Stimulated activated CD4-positive, alpha-beta T cell treated with anti-CD3 and anti-CD28 coated beads, Interleukin-15, amount 100 ng/mL, for 1 hour (primary cell): ENCODE measurements at places on chromosomes 6 and 20.
A peak's percentile ranks its signal among the peaks of the same experiment; 100 is the strongest.

- DNase-seq: no peak
Measured at GRCh38 chr6:56663344-56663743, 20.7 kb upstream of the DST start.

DNA sequence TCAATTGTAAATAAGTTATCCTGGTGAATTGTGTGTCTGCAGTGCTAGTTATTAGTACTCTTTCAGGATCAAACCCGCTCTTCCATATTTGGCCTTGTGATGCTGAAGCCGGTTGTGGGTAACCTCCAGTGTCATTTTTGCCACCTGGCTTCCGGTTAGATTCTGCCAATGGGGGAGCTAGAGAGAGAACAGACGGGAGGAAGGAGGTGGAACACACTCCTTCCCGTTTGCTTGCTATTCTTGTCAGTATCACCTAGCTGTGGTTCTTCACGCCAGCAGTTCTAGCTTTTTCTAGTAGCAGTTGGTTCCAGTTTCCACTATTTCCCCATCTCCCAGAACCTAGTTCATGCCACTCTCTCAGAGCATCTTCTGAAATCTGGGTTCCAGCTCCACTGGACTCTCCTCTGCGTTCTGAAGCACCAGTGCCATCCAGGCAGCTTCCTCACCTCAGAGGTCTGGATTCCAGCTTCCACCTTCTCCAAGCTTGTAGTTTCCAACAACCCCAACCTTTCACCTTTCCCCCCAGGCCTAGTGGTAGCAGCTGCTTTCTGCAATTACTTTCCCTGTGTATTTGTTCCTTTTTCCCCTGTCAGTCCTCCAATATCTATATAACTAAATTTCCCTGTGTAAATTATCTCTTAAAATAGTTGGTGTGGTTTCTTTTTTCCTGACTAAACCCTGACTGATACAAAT, 46.9 kb upstream of the LOC128125822 start:
- DNase-seq: no peak

- DNase-seq: no peak
Measured at GRCh38 chr20:53750827-53751619, 157.4 kb upstream of the ZNF217 start.

DNA sequence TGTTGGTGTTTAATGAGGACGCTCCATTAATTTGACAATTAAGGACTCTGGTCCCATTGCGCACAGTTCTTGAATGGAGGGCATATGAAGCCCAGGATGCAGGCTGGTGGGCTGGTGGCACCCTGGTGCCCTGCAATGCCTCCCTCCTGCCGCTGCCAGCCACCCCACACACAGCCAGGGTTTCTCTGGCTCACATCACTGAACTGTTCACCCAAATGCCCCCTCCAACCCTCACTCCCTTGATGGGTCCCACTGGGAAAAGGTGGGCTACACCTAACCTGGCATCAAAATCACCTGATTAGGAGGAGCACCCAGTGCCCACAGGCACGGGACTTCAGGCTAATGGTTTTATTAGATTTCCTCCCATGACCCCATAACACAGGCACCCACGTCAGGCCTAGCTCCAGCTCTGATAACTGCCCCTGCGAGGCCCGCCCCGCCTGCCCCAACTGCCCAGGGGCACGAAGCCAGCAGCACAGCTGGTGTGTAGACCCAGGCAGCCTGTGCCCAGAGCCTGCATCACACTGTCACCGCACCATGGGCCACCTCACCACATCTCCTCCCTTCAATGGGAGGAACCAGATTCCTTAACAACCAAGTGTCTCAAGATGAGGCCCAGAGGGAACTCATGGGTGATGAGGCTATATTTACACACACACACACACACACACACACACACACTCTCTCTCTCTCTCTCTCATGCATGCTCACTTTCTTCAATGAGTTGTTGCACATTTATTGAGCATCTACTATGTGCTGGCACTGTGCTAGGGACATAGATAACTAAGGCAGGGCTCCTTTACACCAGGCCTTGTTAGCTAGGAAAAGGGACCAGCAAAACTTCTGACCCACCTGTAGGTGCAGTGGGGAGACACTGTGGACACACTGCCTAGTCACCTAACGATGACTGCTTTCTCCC, 107.3 kb downstream of the NOL4L start:
- no peak for DNase-seq

DNA sequence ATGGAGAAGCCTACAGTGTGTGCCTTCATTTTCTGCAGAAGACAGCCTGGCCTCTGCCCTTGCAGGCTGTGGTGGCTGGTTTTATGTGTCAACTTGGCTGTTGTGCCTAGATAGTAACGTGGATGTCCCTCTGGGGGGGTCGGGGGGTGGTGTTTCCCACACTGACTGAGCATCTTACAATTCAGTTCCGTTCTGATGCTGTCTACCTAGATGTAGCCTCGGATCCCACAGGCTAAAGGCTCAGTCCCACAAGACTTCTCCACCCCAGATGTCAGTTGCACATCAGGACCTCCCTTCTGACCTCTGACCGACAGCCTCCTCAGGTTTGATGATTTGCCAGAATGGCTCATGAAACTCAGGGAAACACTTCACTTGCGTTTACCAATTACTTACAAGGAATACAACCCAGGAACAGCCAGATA, 4.4 kb downstream of the PYGB start:
- DNase-seq: no peak

DNA sequence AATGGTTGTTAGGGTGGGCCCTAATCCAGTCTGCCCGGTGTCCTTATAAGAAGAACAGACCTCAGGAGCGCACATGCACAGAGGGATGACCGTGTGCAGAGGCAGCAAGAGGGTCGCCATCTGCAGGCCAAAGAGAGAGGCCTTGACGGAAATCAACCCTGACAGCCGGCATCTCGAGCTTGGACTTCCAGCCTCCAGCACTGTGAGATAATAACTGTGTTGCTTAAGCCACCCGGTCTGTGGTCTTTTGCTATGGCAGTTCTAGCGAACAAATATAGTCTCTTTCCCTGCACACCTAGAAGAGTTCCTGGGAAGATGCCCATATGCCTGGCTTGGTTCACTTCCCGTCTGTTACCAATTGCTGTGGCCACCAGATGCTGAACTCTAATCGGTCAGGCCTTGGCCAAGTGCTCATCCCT, 35.3 kb upstream of the PTGIS start:
- DNase-seq: no peak

DNA sequence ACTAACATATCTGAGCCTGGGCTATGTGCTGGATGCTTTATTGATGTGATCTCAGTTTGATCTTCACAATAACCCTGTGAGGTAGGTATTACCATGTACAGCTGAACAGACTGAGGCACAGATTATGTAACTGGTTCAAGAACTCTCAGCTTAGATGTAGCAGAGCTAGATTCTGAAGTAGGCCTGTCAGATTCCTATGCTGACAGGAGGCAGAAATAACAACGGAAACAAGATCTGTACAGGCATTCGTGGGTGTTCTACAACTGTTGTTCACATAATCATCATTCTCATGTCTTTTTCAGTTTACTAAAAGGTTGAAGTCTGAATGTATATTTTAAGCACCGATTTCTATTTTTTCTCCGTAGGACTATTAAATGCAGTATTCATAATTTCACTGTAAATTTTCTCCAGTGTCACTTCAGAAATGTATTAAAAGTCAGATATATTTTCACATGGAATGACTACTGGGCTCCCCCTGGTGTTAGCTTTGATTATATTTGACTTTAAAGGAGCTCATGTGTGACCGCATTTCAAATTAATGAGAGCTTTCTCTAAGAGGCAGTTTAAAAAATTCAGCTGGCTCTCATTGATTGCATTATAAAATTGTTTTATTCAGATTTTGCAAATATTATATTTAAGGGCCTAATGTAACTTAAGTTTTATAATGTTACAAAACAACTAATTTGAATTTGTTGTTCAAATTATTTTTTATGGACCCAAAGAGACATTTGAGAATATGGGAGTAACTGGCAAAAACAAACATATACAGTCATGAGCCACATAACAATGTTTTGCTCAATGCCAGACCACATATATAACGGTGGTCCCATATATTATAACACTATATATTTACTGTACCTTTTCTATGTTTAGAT, 36.4 kb upstream of the SLC17A4 start:
- DNase-seq: no peak

GRCh38 chr6:170266061-170266825, 24.6 kb downstream of the DLL1 start:
- DNase-seq: no peak

GRCh38 chr20:34705008-34705396, 858 bp downstream of the TP53INP2 start:
- DNase-seq: no peak

- DNase-seq: no peak
Measured at GRCh38 chr6:34987506-34987905, 98.5 kb downstream of the ANKS1A start.

DNA sequence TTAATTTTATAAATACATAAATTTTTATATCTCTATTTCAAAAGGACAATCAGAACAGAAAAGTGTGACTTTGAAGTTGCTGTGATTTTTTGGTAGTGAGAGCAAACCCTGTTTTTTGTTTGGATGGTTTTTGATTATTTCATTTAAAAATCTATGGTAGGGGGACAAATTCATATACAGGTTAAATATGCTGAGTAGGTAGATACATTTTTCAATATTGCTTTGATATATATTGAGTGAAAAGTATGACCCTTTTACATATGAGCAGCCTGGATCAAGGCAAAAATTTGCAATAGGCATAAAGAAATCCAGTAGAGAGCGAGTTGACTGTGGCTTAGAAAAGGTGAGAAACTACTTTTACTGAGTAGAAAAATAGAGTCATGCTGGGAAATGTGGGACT, 132.3 kb downstream of the LMBRD1 start:
- DNase-seq: no peak

GRCh38 chr20:31706607-31707257, 15.9 kb downstream of the BCL2L1 start:
- DNase-seq: no peak

GRCh38 chr6:83827050-83827449, 26.1 kb upstream of the RIPPLY2 start:
- DNase-seq: no peak

- no peak for DNase-seq
Measured at GRCh38 chr20:5535125-5535756, 215.0 kb upstream of the SHLD1 start.

DNA sequence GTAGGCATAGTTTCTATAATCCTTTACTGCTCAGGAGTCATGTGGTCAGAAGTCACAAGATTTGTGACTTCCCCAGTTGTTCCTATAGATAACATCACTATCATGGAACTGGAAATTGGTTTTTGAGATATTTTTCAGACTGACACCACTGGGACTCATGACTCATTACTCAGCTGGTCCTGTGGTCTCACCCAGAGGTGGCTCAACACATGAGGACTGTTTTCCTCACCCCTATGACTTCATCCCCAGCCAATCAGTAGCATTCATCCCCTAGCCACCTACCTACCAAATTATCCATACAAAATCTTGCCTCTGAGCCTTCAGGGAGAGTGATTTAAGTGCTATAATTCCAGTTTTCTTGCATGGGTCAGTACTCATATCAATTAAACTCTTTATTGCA, 1217.7 kb downstream of the EPHA7 start:
- no peak for DNase-seq

DNA sequence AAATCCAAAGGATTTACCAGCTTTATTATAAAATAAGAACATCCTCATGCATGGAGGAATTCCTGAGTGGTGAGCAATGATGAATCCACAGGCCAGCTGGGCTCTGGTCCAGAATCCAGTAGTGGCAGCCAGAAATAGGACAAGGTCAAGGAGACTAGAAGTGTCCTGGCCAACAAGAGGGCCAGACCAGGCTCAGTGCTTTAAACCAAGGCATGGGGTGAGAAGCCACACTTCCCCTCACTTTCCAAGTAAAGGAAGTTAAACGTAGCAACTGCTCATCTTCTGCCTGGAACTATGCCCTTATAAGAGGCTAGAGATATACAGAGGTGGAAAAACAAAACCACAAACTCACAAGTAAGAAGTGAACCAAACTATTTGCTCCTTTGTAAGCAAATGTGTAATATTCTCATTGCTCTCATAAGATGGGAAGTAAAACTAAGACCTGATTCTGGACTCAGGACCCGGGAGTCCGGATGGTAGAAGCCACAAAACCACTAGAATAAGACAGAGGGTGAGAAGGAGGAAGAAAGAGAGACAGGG, 253.2 kb downstream of the UST start:
- no peak for DNase-seq

DNA sequence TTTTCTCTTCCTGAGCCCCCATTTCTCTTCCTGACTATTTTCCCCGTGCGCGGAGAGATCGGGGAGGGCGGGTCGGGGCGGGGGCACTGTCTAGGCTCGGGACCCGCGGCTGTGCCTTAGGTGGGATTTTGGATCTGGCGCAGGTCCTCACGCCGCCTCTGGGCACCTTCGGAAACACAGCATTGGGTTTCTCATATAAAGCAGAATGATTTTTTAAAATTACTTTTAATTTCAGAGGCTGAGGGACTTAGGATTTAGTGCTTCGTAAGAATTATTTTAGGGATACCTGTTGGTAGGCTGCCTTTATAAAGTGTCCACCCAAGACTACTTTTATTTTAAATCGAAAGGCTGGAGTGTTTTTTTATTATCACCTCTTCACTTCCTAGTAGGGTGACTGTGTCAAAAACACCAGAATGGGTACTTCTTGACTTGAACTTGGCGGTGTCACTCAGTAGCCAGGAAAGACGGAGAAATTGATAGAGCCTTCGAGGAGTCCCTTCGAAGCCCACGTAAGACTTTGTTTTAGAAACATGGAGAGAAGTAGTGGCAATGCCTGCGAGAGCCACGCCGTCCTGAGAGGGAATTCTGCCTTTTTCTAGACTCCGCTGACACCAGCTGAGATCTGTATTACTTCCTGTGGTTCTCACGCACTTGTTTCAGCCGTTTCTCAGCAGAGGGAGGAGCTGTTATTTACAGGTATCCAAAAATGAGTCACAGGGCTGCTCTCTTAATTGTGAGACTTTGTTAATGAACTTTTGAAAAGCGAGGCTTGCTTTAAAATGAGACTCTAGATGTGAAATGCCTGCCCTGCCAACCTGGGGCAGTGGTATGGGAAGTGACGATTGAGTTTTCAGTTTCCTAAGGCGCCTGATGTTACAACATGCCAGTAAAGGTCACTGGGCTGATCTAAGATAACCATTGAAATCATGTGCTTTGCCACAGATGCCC, 667 bp downstream of the STX11 start:
- DNase-seq: peak; percentile 34

GRCh38 chr6:88089708-88090107, 42.1 kb downstream of the SPACA1 start:
- DNase-seq: no peak

GRCh38 chr6:149050160-149050559, 267.4 kb upstream of the TAB2 start:
- DNase-seq: no peak

- DNase-seq: no peak
Measured at GRCh38 chr20:25345721-25346120, 44.9 kb downstream of the ABHD12 start.

- DNase-seq: no peak
Measured at GRCh38 chr20:62079166-62079565, 13.5 kb upstream of the TAF4 start.

GRCh38 chr6:107655864-107656263, 165.9 kb downstream of the SOBP start:
- no peak for DNase-seq

GRCh38 chr6:118663993-118664985, 12.9 kb upstream of the CEP85L start:
- DNase-seq: no peak
